ENCODE measurements at places on chromosomes 11 and 22. TPM values are rescaled to one million over a fixed set of nuclear protein-coding genes. Genes with fewer than 3 reads are reported as not detected.

- no peak for DNase-seq
Observed at GRCh38 chr11:64070314-64070681, 34.6 kb downstream of the FLRT1 start.

DNA sequence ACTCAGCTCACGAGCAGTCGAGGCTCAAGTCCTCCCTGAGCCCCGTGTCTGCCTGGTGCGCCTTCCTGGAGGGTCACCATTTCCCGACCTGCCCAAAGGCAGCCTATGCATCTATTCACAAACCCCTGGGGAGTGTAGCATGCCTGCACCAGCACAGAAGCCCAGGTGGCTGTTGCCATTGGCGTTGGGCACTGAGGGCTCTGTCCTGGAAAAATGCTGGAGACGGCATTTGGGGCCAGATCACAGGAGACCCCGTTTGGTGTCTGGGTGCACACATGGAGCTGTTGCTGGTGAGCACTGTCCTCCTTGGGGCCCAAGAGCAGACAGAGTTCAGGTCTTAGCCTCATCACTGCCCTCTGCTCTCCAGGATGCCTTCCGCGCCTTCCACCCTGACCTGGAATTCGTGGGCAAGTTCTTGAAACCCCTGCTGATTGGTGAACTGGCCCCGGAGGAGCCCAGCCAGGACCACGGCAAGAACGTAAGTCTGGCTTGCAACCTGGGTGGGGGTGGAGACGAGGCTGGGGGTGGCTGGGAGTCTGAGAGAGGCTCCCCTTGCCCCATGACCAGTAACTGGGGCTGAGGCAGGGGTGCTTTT is 9.4 kb downstream of the FADS2 start:
- no peak for DNase-seq

The RAB39A gene
- total RNA-seq: 10.8 TPM

- no peak for DNase-seq
Observed at GRCh38 chr11:119905162-119905561, 176.2 kb upstream of the NECTIN1 start.

The FGF19 gene
- total RNA-seq: 0.34 TPM

The PHETA2 gene
- 1.3 TPM for total RNA-seq

DNA sequence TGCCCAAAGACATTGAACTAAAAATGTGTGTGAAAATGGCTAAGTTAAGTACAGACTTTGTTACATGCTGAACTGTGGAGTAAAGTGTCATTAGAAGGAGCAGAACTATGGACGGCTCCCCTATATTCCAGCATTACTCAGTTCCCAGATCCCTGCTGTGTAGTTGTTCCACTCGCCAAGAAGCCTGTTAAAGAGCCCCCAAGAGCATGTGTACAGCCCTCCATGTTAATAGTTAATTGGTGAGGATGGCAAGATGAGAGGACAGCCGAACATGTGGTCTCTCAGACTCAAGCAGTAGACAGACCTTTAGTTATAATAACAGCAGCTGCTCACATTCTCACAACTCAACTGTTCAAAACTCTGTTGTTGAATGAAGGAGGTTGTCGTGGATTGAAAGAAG is 127.4 kb downstream of the ELP4 start:
- DNase-seq: no peak

- DNase-seq: no peak
Observed at GRCh38 chr11:1760351-1761109, 3.2 kb downstream of the CTSD start.

The TCIRG1 gene
- total RNA-seq: 10.2 TPM

- no peak for DNase-seq
Observed at GRCh38 chr22:46754110-46754799, 8.2 kb upstream of the TBC1D22A start.
